ENCODE measurements at places on chromosomes 7 and 10. TPM values are rescaled to one million over a fixed set of nuclear protein-coding genes. Genes with fewer than 3 reads are reported as not detected.

C10orf95 gene
- not detected for total RNA-seq

PAX4 gene
- total RNA-seq: not detected

KAZALD1 gene
- 6.5 TPM for total RNA-seq

DENND2A gene
- total RNA-seq: 13.7 TPM

GPR37 gene
- total RNA-seq: 0.29 TPM

PDK4 gene
- 66.4 TPM for total RNA-seq

All from posterior vena cava (tissue), 2 donors.